AG08395 (cell line): ENCODE measurements at places on chromosomes 12 and 14.
A peak's percentile ranks its signal among the peaks of the same experiment; 100 is the strongest.

DNA sequence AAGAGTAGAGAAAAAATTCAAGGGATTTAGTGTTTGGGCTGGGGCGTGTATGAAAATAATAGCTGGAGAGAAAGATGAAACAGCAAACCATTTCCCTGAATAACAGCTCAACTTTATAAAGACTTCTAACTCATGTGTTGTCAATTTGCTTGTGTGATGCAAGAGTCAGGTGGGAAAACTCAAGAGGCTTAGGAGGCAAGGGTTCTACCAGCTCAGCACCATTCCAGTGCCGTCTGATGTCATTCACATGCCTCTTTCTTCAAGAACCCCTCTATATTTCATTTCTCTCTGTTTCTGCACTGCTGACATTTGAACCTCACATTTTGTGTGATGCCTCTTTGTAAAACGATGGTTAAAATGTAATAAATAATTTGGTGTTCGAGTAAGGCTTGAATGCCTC lies 192.2 kb downstream of the PRKD1 start:
- DNase-seq, result no peak

DNA sequence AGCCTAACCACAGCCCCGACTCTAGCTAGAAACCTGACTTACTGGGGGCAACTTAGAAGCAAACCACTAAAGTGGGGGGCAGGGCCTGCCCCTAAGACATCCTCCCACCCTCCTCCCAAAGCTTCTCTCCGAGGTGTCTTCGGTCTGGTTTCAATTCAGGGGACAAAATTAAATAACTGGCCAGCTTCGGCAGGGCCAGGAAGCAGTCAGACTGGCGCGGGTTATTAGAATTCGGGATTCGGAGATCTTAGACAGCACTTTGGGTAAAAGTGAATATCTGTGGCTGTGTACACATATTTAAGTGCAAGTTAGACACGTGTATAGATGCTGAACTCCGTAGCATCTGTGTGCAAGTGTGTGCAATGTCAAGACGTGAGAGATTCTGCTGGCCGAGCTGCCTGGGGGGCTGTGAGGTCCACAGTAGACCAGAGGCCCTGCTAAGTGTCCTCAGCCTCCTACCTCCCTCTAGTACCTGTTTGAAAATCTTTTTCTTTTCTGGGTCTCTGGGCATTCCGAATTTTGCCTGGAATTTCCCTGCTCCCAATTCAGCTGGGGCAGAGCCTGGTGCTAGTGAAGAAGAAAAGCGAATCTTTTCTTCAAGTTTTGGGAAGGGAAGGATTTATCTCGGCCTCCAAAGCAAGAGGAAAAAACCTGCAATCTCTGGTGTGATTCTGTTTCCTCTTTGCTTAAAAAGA lies 4.0 kb upstream of the HOXC10 start:
- no peak for DNase-seq

DNA sequence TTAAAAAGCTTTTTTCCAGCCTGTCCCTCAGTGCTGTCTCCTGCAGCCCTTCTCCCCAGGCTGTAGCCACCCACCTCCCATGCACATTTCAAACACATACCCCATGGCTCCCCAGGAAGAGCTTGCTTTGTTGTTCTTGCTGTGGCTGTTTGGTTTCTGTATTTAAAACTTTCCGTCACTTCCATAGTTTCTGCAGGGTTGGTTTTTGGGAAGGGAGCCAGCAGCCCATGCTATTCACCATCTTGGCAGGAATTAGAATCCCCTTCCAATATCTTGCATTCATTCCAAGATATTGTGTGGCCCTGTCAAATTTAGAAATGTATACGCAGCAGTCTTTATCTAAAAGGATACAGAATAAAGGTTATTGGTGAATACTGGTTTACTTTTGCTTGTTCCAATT lies 29.6 kb downstream of the CFAP251 start:
- DNase-seq, result no peak

GRCh38 chr14:85907536-85907935 lies 377.6 kb downstream of the FLRT2 start:
- no peak for DNase-seq

DNA sequence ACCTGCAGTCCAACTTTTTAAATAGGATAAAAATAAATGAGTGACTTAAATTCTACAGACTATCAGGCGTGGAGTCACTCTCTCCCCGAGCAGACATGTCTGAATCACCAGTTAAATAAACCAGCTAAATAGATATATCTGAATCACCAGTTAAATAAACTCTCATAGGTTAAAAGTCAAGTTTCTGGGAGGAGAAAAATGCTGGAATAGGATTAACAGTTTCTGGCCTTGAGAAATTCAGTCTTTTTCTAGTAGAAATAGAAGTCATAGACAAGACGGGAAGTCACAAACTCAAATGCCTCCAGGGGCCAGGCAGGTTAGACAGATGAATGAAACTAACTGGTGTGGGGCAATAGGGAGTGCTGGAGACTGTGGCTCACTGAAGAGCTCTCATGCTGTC lies 258.6 kb upstream of the TMEM132C start:
- DNase-seq, result peak; percentile 24

DNA sequence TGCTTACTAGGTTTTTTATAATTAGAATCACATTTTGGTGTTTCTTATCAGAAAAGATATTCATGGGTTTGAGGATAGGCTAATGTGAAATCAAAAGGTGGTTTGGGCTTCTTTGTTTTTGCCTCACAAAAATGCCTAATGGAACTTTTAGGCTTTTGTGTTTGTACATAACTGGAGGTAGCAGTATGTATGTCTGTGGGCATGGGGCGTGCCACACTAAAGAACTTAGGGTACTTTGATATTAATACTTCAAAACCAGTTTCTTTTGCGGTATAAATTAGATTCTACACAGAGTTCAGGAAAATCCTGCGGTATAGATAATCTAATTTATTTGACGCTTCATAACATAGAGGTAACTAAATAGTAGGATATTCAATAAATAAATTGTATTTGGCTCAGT lies 1.9 kb downstream of the ETV6 start:
- no peak for DNase-seq

GRCh38 chr14:85575617-85575898 lies 45.6 kb downstream of the FLRT2 start:
- no peak for DNase-seq

DNA sequence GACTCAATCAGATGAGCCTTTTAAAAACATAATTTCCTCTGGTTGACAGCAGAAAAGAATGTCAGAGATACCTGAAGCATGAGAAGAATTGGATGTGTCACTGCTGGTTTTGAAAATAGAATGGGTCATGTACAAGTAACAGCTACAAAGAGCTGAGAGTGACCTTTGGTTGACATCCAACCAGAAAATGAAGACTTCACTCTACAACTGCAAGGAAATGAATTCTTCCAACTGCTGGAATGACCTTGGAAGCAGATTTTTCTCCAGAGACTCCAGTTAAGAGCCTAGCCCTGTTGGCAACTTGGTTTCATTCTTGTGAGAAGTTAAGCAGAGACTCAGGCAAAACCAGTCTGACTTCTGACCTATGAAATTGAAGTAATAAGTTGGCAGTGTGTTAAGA lies 505.9 kb downstream of the SLC16A7 start:
- peak; percentile 19 for DNase-seq

DNA sequence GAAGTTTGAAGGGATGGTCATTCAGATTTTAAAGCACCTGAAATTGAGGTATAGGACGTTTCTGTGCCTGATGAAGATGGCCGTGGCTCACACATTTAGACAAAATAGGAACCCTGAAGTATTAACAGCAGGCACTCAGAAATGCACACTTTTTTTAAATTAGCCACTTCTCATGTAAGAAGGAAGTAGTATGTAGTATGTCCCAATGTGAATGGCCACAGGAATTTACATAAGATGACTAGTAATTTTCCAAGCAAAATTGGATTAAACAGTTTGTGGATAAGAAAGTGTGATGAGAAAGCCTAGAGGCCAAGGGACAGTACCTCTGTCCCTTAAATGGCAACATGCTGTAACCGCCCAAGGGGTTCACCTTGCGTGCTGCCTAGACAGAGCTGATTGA lies 1.8 kb upstream of the MIS18BP1 start:
- DNase-seq, result no peak
